Stimulated activated naive CD8-positive, alpha-beta T cell treated with anti-CD3 and anti-CD28 coated beads, Interleukin-15, amount 100 ng/mL, for 72 hours (primary cell): ENCODE measurements at places on chromosomes 7 and 10.

DNA sequence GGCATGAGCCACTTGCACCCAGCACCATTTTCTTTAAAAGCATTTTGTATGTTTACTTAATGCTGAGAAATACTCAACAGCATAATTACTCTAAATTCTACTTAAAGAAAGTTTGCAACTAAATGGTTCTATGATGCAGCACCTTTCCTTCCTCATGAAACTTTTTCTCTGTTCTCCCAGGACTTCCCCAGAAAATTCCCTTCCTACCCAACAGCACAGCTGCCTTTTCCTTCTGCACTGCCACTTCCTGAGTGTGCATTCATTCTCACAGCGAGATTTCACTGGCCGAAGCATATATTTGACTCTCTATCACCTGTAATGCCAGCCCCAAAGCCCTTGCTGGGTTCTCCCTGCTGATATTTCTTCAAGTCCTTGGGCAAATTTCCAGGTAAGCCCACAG lies 41.5 kb upstream of the DGKI start:
- DNase-seq = no peak

DNA sequence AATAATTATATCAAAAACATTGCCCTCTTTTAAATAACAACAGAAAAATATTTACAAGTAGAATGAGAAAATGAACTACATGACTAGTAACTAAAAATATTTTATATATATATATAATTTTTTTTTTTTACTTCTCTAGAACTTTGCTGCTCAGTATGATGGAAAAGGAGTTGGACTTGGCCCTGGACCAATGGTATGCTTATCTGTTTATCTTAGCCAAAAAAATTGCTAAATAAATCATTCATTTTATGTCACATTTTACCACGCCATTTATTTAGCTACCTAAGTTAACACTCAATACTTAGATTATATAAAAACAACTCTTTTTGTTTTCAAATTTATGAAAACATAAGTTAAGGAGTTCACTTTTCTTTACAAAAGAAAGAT lies 6.7 kb downstream of the COL1A2 start:
- DNase-seq = no peak

- DNase-seq = no peak
Observed at GRCh38 chr10:121033366-121033765, 182.2 kb downstream of the WDR11 start.

DNA sequence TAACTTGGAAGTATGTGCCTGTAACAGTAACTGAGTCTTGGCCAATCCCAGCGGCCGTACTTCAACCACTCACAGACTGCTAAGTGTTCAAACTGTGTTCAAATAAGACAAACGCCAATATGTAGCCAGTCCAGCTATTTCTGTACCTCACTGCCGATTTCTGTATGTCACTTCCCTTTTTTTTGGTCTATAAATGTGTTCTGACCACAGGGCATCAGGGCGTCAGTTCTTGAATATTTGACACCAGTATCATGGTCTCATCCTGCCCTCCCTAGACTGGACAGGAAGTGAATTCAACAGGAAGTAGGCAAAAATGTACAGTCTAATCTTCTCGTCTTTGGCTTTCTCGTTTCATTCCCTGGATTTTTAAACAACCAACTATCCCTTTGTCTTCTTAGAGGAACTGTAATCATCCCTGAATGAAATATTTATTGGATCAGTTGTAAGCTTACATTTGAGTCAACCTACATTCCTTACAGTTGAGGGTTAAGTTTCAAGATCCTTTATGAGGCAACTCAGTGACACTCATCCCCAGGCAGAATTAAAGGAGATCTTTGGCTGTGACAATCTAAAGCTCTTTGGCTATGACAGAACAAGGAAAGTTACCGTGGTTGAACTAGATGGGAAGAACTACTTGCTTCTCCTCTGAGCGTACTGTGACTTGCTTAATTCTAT lies 232.7 kb downstream of the NSUN6 start:
- no peak for DNase-seq

DNA sequence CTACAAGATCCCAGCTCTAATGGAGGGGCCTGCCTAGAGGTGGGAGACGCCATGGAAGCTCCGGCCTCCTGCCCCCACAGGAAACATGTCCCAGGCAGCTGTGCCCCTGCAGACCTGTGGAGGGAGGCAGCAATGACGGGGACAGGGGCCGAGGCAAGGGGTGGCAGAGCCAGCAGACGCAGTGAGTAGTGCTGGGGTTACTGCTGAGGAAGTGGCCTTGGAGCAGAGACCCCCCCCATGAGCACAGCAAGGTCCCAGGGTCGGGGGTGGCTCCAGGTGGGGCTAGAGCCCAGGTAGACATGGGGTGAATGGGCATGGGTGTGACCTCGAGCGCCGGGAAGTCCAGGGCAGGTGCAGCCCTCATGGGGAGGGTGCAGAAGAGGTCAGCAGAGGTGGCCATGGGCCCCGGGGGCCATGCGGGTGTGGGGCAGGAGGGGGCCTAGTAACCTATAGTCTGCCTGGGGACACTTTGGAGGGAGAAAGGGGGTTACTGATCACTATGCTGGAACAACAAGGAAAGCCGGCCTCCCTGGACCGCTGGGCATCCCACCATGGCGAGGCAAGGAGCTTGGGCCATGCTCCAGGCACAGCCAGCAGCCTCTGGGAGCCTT lies 45.5 kb downstream of the JAKMIP3 start:
- no peak for DNase-seq

DNA sequence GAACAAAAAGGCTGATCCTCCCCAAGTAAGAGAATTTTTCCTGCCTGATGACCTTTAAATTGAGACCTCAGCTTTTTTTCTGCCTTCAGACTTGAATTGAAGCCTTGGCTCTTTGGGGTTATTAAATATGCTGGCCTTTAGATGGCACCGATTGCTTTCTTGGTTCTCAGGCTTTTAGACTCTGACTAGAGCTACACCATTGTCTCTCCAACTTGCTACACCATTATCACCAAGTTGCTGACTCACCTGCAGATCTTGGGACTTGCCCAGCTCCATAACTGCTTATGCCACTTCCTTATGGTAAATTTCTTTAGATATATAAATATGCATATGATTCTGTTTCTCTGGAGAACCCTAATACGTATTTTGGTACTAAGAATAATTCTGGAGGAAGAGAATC lies 3.1 kb upstream of the ABCA13 start:
- no peak for DNase-seq
